Stimulated activated CD4-positive, alpha-beta T cell treated with anti-CD3 and anti-CD28 coated beads, Interleukin-1b, Interleukin-23, amount 100 ng/mL, for 1 hour (primary cell): ENCODE measurements at places on chromosomes 2 and 18.

DNA sequence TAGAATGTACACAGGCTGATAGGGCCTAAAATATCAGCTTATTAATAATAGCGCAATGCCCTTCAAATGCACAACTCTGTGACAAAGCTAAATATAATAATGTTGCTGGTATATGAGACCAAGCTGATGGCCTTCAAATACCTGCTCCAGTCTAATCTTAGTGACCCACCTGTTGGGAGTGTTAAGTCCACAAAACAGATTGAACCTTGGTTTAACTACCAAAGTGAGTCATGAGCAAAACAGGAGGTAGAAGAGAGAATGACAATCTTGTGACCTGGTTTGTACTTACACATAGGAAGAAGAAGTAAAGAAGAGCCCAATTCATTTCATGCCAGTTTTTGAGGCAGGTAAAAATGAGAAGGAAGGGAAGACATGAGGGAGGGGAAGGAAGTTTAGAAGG, 295.0 kb downstream of the NR4A2 start:
- no peak for DNase-seq

GRCh38 chr18:49678440-49678839, 116.6 kb downstream of the LIPG start:
- DNase-seq, result no peak

- no peak for DNase-seq
Observed at GRCh38 chr2:53353135-53354114, 414.2 kb upstream of the CHAC2 start.

GRCh38 chr18:30676053-30676480, 366.5 kb downstream of the DSC3 start:
- DNase-seq, result no peak

DNA sequence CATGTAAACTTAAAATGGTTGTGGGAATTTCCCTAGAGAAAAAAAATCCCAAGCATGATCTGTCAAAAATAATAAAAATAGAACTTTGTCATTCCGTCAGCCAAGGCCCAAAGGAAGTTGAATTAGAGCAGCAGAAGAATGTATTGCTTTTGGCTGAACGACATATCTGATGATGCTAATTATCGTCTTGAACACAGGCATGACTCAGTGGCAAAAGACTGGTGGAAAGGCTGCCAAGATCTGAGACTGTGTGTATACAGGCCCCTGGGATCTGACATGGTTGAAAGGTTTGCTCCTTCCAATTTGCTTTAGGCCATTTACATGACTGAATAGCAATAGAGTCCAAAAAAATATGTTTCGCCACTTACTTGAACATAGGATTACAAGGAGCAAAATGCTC, 1057.1 kb upstream of the CRIM1 start:
- DNase-seq, result no peak

DNA sequence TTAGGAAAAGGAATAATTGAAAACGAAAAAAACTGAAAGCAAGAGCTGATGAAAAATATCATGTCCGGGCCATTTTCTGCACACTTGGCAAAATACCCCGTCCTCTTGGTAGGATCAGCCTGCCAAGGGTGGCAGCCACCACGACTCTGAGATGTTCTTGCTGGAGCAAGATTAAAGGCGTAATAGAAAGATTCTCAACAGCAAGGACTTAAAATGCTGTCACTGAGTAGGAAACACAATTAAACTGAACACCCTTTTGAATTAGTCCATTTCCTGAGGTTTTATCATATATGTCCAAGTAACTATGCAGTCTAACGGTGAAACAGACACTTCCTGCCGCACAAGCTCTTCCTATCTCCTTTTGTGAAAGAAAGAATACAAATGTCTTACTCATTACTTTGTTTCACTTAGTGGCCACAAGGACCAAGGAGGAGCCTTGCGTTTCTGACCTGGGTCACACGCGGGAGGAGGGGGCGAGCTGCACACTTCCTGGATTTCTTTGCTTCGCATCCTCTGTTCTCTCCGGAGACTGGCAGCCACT, 222.7 kb downstream of the PIEZO2 start:
- no peak for DNase-seq

- no peak for DNase-seq
Observed at GRCh38 chr2:42087857-42088195, 40.0 kb downstream of the PKDCC start.

- no peak for DNase-seq
Observed at GRCh38 chr2:210562502-210563080, 6.2 kb downstream of the CPS1 start.

DNA sequence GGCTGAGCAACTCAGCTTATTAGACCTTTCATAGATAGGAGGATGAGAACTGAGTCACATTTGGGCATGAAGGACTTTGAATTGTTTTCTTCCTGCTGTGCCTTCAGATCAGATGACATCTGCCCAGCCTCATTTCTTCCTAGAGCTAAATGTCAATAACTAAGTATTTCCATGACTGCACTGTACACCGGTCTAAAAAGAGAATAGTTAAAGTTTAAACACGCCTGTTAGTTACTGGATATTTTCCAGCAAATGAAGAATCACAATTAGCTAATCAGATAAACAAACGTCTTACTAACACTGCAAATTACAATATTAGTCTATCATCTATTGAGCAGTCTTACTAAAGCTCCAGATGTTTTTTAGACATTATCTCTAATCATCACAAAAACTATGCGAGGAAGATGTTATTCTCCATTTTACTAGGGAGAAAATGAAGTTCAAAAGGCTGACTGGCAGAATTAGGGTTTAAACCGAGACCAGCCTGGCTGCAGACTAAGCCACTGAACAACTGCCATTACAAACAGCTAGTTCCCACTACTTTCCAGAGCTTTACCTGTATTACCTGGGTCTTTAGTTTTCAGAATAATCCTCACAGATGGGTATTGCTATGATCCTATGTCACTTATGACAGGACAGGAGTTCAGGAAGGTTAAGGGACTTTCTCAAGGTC, 69.4 kb upstream of the ZNF397 start:
- no peak for DNase-seq

GRCh38 chr2:126894082-126894481, 4.6 kb upstream of the TEX51 start:
- DNase-seq, result no peak

GRCh38 chr2:62186156-62186905, 9.6 kb upstream of the B3GNT2 start:
- no peak for DNase-seq

DNA sequence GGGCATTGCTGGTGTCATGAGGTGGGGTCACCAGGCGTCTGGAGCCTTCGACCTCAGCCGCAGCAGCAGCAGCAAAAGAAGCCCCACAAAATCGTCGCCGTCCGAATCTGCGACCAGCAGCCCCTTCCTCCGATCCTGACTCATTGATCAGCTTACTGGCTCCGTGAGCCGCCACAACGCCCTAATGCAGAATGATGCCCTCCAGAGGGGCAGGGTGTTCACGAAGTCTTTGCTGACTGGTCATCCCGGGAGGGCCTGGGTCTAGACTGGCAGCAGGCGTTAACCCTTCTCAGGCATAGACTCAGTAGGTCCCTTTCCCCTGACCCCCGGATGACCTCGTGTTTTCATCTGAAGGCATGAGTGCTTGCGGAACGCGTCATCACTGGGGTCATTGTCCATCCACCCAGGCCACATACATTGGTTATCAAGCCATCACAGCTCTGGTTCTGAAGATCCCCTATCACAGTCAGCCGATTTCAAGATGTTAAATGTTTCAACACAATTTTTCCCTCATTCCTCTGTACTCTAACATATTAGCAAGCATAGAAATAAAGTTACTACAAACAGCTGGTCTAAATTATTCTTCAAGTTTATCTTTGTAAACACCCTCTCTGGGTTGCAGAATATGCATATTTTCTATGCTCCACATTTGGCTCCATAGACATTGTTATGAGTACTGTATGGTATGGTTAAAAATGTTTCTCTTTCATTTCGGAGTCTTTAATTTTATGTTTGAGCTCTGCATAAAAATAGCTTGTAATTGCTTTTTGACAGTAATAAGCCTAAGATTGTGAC, 83.3 kb upstream of the SALL3 start:
- no peak for DNase-seq

GRCh38 chr18:13984080-13984479, 68.7 kb upstream of the MC2R start:
- no peak for DNase-seq
